ENCODE measurements at places on chromosomes 1 and 21.

DNA sequence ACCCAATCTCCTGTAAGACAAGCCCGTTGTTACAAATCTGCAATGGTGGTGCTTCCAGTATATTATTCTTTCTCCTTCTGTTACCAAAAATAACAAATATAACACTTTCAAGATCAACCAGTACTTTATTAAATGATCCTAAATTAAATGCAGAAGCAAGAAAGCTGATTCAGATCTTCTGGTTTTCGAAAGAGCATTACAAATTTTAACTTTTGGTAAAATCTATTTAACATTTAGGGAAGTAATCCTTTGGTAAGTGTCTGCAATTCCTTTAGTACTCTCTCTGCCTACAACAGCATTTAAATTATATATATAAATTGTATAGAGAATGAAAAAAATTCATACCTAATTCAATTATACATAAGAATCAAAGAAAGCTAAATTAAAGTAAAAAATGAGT lies 198.6 kb upstream of the HMCN1 start:
- DNase-seq = no peak

DNA sequence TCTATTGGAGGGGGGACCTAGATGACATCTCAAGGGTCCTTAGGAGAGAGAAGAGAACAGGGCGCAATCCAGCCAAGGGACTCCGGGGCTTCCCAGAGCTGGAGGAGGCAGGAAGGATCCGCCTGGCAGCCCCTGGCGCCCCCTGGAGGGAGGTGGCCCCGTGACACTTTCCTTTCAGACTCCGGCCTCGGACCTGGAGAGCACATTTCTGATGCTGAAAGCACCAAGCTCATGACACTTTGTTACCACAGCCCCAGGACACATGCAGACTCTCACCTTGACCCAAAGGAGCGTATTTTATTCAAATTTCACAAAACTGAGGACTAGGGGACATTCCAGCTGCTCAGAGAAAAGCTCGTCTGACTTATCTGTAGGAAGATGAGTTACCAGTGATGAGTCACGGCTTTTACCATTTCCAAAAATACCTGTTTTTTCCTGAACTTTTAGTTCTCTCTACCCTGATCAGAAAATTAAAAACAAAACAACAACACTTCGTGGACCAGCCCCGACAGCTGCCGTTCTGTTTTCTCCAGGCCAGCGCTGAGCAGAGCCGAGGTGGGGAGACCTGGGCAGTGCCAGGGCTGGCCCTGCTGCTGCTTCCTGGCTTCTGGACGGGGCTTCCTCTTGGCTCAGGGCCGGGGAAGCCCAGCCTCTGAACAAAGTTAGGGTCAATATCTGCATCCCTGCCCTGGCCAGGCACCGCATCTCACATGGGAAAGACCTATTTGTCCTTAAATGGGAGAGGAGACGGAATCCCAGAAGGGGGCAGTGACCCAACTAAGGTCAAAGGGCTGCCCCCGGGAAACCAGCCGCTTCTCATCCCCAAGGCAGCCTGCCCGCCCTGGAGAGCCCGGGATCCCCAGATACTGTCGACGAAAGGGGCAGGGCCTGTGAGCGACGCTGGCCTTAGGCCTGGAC lies 21.6 kb upstream of the POFUT2 start:
- no peak for DNase-seq

DNA sequence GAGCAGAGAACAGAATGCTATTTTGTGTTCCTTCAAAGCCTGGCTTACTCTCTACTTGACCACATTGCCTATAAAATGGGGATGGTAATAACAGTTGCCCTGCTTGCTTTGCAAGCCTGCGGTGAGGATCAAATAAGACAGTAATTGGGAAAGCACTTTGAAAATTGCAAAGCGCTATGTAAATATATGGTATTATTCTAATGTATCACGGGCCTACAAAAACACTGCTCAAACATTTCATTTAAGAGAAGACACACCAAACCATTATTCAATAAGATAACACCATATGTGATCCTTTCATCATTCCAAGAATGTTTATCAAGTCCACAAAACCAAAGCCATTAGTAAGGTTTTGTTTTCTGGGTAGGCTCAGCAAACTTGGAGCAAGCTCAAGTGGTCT lies 208.4 kb downstream of the ROR1 start:
- no peak for DNase-seq

DNA sequence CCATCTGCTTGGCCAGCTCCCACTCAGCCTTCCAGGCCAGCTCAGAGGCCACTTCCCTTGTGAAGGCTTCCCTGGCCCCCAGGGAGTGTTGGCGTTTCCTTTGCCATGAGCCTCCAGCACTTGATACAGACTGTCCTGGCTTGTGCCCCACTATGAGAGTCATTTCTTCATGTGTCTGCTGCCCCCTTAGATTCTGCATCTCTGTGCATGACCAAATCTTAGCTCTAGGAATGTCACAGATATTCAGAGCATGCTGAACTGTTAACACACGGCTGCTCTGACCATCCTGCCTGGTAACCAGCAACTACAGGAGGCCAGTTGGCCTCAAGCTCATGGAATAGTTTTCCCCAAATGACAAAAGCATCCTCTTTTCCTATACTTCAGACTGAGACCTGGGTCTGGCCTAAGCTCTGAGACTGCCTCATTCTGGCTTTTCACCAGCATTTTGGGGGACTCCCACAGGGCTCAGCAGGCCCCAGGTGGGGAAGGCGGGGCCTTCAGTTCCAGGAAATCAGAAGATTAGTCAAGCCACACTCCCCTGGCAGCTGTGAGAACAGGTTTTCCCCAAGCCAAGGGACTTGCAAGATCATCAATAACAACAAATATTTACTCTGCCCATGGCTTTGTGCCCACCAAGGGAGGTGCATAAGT lies 182.6 kb upstream of the EDN2 start:
- no peak for DNase-seq

DNA sequence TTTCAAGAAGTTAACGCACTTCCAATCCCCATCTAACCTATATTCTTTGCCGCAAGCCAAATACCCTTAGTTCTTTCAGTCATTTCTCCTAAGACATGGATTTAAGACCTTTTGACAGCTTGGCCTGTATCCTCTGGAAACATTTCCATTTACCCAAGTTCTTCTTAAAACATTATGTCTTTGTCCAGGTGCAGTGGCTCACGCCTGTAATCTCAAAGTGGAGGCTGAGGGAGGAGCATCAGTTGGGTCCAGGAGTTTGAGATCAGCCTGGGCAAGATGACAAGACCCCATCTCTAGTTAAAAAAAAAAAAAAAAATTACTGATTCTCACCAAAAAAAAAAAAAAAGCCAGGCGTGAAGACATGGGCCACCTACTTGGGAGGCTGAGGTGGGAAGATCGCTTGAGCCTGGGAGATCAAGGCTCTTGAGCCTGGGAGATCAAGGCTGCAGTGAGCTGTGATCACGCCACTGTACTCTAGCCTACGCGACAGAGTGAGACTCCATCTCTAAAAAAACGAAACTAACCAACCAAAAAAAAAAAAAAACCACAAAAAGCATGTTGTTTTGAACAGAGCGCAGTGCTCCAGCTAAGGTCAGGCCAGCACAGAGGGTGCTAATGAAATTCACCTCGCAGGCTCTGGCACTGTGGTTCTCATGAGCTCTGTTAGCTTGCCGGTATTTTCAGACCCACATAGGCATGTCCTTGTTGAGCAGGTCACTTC lies 36.0 kb downstream of the NUAK2 start:
- no peak for DNase-seq

GRCh38 chr1:169103002-169103401 lies 3.5 kb upstream of the ATP1B1 start:
- no peak for DNase-seq

DNA sequence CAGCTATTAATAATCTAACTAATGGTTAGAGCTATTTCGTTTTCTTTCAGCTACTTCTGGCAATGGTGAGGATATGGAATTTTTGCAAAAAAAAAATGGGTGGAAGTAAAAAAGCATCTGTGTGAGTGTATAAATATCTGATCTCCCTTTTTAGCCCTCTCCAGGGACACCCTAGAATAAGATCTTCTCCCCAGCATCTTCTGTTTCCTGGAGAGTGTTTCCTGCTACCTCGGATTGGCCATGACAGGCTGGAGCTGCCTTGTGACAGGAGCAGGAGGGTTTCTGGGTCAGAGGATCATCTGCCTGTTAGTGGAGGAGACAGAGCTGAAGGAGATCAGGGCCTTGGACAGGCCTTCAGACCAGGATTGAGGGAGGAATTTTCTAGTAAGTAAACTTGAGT lies 23.8 kb downstream of the HSD3B2 start:
- DNase-seq = no peak

DNA sequence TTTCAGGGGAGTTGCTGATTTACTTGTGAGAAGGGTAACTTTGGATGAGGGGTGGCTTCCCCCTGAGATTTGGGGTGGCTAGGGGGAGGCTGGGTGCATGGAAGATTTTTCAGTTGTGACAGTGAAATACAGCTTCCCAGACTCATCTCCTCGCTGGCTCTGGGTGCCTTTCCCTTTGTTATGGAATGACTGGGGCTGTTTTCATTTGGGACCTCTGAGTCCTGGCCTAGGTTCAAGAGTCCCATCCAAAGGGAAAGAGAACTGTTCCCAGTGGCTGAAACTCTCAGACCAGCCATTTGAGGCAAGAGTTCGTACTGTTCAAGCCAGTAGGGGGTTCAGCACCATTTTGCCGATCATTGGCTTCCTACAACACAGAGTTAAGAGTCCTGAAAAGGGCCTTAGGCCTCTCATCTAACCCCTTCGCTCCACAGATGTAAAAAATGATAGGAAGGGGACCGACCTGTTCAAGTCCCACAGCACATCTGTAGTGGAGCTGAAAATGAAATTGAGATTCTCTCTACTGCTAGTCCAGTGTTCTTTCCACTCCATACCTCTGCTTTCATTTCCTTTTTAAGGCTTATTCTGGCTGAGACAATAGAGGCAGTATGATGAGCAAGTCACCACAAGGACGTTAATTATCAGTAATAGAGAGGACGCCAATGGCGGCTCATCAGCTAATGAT lies 958 bp downstream of the DDR2 start:
- no peak for DNase-seq

GRCh38 chr1:210407207-210407886 lies 78.6 kb downstream of the HHAT start:
- peak; percentile 72 for DNase-seq

GRCh38 chr21:31521515-31521914 lies 138.0 kb upstream of the SOD1 start:
- no peak for DNase-seq

DNA sequence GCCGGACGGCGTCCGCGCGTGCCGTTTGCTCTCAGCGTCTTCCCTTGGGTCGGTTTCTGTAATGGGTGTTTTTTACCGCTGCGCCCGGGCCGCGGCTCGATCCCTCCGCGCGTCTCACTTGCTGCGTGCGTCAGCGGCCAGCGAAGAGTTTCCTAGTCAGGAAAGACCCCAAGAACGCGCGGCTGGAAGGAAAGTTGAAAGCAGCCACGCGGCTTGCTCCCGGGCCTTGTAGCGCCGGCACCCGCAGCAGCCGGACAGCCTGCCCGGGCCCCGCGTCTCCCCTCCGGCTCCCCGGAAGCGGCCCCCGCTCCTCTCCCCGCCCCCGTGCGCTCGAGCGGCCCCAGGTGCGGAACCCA lies 159.8 kb downstream of the RUNX1 start:
- no peak for DNase-seq

- no peak for DNase-seq
Observed at GRCh38 chr1:6117624-6118023, 62.5 kb downstream of the CHD5 start.

- DNase-seq = no peak
Observed at GRCh38 chr1:17535300-17535936, 4.1 kb upstream of the ARHGEF10L start.

DNA sequence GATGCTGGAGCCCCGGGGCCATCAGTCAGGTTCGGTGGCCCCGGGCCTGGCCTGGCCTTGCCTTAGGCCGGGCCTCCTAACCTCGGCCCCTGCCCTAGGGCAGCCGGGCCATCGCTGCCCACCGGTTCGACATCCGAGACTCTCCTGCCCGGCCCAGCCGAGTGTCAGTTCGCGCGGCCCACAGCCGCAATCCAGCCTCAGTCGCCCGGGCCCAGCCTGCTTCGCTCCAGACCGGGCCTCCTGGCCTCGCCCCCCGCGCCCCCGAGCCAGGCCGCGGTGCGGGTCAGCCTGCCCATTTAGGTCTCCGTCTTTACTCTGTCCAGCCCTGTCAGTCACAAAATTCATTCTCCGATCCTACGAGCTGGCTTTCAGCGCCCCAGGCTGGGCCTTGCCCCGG lies 777 bp downstream of the LRRC41 start:
- no peak for DNase-seq

DNA sequence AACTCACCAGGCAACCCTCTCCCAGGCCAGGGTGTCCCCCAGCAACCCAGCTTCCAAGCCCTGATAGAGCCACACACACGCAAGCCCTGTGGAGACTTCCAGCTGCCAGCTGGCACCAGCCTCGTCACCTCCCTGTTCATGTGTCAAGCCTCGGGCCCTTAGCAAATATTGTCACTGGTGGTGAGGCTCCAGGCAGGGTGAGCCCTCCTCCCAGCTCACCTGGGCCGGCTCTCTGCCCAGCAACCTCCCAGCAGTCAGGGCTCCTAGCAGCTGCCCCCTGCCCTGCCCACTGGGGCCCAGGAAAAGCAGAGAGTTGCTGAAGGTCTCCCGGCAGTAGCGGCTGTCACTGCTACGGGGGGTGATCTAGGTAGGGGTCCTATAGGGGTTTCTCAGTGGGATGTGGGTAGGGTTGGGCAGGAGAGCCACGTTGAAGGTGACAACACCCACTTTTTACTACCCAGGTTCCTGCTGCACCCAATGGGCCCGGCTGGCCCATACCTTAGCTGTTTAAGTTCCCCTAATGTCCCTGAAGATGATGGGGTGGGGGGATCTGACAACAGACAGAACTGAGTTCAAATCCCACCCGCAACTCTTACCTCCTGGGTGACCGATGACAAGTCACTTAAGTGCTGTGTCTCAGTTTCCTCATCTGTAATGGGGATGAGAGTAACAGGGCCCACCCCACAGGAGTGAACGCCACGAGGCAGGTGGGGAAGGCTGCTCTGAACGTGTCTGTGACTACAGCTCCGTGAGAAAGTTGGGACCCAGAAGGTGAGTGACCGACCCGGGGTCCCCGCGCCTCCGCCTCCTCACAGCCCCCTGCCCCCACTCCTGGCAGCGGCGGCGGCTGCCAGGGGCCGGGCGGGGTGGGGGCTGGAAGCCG lies 678 bp downstream of the TTC39A start:
- DNase-seq = no peak
